ENCODE measurements at places on chromosomes 3 and 15. TPM values are rescaled to one million over a fixed set of nuclear protein-coding genes. Genes with fewer than 3 reads are reported as not detected.

Gene SLC28A1
- total RNA-seq: not detected

Gene TJP1
- not detected for total RNA-seq

Gene SNX22
- 0.42 TPM for total RNA-seq

Gene GP9
- not detected for total RNA-seq

Gene REC114
- total RNA-seq: not detected

Gene CADPS
- total RNA-seq: not detected

Gene GABRR3
- total RNA-seq: not detected

Gene CTXND1
- total RNA-seq: not detected

Gene NEDD4
- 14.0 TPM for total RNA-seq
